ENCODE measurements at places on chromosomes 2 and 18. TPM values are rescaled to one million over a fixed set of nuclear protein-coding genes. Genes with fewer than 3 reads are reported as not detected.

The ABCB11 gene
- not detected for total RNA-seq

DNA sequence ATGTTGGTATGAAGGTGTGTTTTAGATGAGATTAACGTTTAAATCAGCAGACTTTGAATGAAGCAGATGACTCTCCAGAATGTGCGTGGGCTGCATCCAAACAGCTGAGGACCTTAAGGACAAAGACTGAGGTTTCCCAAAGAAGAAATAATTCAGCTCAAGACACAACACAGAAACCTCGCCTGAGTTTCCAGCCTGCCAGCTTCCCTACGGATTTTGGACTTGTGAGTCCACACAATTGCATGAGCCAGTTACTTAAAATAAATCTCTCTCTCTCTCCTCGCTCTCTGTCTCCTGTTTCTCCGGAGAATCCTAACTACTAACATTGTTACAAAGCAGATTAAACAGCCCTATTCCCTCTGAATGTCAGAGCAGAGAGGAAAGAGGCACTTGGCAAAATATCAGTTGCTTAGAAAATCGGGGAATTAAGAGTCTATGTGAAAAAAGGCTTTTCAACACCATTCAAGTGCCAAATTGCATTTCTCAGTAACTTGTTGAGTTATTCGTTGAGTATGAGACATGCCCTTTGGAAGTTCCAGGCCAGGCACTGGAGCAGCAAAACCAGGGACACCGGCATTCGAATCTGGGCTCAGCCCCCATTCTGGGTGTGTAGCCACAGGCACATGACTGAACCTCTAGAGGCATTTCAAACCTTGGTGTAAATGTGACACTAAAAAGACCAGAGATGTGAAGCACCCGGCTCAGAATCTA, 174.6 kb upstream of the PID1 start:
- peak; percentile 32 for DNase-seq

GRCh38 chr2:56195563-56195962, 11.8 kb downstream of the CCDC85A start:
- no peak for DNase-seq

GRCh38 chr2:208315081-208315788, 49.2 kb downstream of the PIKFYVE start:
- no peak for DNase-seq
